Hematopoietic multipotent progenitor cell treated with erythropoietin and hydrocortisone succinate and interleukin-3 and kit ligand, for 4 days (in vitro differentiated cells): ENCODE measurements at places on chromosomes 3 and 15.

- DNase-seq, result peak; percentile 79
These were observed 489.2 kb upstream of the UBE2E2 start for GRCh38 chr3:22713936-22714335.

- DNase-seq, result no peak
These were observed 81.6 kb downstream of the MME start for GRCh38 chr3:155161640-155162292.

- DNase-seq, result peak; percentile 66
These were observed 39.4 kb downstream of the CD200 start for GRCh38 chr3:112372396-112372795.

DNA sequence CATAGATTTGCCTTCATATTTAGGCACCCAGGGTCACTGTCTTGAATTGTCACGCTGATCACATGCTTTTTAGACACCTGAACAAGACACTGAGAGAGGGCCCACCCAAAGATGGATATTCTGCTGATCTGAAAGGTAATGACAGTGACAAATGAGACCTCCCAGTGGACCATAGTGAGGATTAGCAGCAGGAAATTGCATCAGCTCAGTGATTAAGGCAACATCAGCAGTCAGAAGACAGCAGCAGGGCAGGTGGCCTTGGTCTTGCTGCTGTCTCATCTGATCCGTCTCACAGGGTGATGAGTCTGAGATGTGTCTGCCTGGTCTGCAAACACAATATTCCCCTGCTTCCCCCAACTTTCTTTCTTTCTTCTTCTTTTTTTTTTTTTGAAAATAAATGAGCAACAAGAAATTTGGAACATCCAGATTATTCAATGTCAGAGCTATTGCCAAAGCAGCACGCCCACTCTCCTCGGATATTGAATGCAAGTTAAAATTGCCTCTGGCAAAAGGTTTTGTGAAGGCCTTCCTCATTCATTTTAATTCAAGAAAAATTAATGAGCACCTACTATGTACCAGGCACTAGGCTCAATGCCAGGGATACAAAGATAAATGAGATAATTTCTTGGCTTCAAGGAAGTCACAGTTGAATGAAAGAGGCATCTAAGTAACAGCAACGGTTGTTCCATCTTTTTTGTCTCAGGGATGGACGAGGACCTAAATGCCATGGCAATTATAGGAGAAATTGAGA is 14.1 kb downstream of the OTOL1 start:
- no peak for DNase-seq

DNA sequence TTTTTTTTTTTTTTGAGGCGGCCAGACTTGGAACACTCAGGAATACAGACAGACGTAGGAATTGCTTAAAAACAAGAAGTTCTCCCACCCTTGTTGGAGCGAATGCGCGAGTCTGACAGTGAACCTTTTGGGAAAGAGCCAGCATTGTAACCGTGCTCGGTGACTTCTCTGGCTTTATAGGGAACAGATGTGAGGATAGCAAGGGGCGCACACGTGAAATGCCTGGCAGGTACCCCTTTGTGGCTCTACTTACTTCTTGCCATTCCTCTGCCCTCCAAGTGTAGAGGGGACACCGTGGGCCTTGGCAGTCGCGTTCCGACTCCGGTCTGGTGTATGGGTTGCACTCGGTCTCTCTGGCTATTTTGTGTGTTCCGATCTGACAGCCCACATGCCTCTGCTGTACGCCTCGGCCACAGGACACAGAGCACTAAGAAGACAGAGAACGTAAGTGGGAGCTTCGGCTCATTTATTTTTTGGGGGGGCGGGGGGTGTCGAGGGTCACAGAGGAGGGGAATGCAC is 126.4 kb downstream of the ADAMTS9 start:
- no peak for DNase-seq

DNA sequence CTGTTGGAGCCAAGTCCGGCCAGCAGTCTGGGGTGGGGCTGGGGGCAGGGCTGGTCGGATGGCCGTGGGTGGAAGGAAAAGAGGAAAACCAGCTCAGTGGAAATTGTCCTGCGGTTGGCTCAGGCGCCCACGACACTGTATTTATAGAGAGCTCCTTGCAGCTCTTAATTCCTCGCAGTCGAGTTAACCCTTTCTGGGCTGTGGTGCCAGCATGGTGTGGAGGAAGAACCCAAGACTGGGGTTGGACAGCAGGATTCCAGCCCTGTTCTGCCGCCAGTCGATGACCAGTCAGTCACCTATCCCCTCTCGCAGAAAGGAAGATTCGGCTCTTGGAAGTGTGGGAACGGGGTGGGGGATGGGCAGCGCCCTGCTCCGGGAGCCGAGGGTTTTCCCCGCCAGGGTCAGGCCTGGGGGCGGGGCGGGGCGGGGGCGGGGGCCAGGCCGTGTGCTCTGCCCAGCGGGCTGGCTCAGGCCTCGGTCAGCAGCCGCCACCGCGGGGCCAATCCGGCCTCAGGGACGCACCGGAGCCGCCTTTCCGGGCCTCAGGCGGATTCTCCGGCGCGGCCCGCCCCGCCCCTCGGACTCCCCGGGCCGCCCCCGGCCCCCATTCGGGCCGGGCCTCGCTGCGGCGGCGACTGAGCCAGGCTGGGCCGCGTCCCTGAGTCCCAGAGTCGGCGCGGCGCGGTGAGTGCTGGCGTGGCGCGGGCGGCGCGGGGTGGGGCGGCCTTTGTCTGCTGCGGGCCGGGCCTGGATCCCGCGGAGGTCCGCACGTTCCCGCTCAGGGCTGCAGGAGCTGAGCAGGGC is at the start of gene CD276:
CD276 (plus strand) TSS at position 607 of the 804 bp plus-strand sequence. CDS start 15,257 bp downstream, outside the sequence.
- peak; percentile 52 for DNase-seq

GRCh38 chr15:45105586-45105985 is 8.4 kb downstream of the DUOX2 start:
- no peak for DNase-seq

GRCh38 chr3:177521305-177521704 is 324.0 kb upstream of the TBL1XR1 start:
- DNase-seq, result no peak

DNA sequence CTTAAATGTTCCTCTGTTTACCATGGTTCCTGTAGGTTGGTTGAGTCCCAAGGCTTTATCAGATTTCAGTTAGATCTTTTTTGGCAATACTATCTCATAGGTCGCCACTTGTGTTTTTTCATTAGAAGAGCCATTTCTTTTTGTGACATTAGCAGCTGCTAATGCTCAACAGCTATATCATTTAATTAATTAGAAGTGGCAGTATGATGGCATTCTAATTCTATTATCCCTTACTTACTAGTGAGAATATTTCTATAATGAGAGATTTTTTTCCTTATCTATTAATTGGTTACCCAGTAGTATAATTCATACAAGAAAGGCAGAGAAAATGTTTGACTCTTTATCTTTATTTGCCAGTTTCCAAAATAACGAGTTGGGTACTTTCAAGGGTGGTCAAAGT is 25.2 kb downstream of the FRMD4B start:
- DNase-seq, result no peak

DNA sequence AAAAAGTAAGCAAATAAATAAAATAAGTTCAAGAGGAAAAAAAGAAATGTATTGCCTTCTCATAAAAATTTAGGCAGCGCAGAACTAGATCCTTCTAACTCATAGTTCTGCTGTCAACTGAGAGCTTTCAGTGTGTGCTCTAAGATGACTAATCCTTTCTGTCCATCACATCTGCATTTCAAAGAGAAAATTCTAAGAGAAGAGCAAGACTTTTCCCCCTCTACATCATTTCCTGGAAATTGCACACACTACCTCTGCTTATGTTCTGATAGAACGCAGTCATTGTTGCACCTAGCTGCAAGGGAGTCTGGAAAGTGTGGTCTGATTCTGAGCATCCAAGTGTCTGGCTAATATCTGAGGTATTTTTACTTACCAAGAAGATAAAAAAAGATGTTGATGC is 39.6 kb upstream of the SLCO3A1 start:
- no peak for DNase-seq

- DNase-seq, result peak; percentile 94
These were observed at the start of gene SEMA3G for GRCh38 chr3:52444860-52445793. Gene SEMA3G (minus strand): TSS chr3:52445103. CDS start chr3:52445027, 76 bp downstream.

- DNase-seq, result no peak
These were observed 18.2 kb upstream of the CLDN16 start for GRCh38 chr3:190369668-190370295.

DNA sequence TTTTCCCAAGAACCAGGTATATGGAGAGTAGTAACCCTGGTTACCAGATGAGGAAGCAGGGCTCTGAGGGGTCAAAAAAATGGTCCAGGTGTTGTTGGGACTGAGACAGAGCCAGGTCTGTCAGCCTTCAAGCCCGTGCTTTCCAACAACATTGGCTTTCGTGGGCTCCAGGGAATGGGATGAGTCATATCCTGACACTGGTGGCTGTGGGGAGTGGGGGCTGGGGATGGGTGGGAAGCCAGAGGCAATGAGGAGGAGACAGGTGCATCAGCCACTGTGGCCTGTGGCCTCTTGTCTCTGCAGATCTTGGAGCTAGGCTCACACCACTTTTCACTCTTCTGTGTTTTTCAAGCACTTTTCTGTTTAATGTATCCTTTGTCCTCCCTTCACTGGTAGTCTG is 38.2 kb downstream of the CORO2B start:
- DNase-seq, result no peak

DNA sequence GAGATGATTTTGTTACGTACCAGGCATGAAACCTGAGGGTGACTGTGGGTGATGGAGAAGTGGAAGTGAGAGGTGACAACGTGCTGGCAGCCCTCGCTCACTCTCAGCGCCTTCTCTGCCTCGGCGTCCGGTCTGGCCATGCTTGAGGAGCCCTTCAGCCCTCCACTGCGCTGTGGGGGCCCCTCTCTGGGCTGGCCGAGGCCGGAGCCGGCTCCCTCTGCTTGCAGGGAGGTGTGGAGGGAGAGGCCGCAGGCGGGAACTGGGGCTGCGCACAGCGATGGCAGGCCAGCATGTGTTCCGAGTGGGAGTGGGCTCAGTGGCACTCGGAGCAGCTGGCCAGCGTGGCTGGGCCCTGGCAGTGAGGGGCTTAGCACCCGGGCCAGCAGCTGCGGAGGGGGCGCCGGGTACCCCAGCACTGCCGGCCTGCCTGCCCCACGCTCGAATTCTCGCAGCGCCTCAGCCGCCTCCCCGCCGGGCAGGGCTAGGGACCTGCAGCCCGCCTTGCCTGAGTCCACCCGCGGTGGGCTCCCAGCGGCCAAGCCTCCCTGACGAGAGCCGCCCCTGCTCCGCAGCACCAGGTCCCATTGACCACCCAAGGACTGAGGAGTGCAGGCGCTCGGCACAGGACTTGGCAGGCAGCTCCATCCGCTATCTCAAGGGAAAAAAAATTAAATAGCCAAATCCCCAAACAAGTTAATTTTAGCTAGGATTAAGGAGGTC is 29.7 kb upstream of the MYRIP start:
- DNase-seq, result no peak

DNA sequence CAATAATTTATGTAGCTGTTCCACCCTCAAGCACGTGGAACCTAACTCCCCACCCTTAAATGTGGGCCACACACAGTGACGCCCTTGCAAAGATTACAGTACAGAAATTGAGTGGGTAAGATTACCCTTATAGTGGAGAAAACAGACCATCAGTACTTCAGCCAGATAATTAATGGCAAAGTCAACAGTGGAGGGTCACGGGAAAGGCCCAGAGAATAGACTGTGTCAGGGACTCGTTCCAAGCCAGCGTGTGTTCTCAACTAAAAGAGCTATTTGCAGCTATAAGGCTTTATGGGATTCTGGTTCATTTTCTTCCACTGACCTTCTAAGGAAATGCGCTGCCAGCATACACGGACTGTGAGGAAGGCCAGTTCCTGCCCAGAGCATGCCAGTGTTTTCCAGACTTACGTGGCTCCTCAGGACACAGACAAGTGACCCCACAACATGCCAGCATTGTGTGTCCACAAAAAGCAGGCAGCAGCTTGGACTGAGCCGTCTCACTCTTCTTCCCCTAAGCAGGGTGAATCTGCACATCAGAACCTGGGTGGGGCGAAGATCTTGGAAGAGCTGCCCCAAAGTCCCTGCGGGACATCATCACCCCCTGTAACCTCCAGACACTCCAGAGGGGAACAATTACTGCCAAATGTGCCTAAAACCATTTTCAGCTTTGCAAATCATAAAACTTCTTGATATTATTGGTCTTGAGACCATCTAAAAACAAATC is 428.5 kb downstream of the OCA2 start:
- no peak for DNase-seq

DNA sequence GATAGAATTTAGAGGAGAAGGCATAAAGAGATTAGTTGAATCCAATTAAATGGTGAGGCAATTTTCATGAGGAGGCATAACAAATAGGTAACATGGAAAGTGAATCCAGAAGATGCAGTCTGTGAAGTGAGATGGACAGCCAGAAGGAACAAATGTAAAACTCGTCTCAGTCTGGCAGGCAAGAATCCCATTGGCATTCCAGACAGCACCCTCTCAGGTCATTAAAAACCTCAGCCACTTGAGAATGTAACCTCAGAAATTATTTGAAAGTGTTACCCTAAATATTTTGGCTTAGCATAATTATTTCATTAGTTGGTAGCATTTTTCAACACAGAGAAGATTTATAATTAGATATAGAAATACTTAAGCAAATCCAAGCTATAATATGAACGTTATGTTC is 342.3 kb downstream of the LRRC3B start:
- DNase-seq, result no peak

- DNase-seq, result peak; percentile 82
These were observed 45.7 kb downstream of the WDR76 start for GRCh38 chr15:43872416-43873020.

GRCh38 chr3:42688016-42688415 is 2.7 kb downstream of the KLHL40 start:
- no peak for DNase-seq

- no peak for DNase-seq
These were observed 14.6 kb upstream of the MME start for GRCh38 chr3:155065537-155065936.

- DNase-seq, result no peak
These were observed 47.1 kb downstream of the FAH start for GRCh38 chr15:80199869-80200268.

DNA sequence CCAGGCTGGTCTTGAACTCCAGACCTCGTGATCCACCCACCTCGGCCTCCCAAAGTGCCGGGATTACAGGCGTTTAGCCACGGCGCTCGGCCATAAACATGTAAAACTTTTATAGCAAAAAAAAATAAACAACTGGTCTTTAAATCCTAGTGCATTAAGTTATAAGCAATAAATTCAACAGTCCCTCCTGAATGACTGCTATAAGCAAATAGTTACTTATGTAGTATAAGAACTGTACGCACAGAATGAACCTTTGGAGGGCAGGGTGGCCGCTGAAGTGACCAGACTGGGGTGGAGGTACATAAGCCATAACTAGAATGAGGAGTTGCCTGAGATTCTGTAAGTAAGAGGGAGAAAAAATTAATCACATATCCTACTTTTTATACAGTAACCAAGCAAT is 12.6 kb downstream of the CCDC14 start:
- no peak for DNase-seq

DNA sequence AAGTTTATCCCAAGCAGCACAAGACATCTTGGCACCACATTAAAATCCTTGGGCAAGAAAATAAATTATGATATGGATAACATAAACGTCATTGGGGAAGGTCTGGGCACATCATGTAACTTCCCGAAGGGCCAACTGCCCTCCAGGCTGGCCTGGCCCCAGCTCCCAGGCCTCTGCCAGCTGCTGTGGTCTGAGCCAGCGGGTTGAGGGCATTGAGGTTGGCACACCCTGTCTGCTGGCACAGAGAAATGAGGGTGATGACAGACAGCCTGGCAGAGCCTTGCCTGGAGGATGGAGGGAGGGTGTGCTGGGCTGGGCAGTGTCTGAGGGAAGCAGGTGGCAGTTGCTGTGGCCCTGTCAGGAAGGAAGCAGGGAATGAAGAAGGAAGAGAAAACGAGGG is 3.3 kb upstream of the RBSN start:
- peak; percentile 62 for DNase-seq
